ENCODE measurements at places on chromosomes 1 and 21.

- no peak for DNase-seq
These were observed 84.7 kb downstream of the BRINP2 start for GRCh38 chr1:177255411-177255810.

- DNase-seq: no peak
These were observed 71.1 kb downstream of the SETD4 start for GRCh38 chr21:35989138-35989735.

- DNase-seq: no peak
These were observed 45.7 kb upstream of the FOXD3 start for GRCh38 chr1:63276624-63277023.

GRCh38 chr1:192633533-192634253 is 2.3 kb upstream of the RGS13 start:
- DNase-seq: no peak

- DNase-seq: no peak
These were observed 7.6 kb upstream of the RXRG start for GRCh38 chr1:165452336-165453130.

GRCh38 chr1:28927648-28928313 is 13.4 kb downstream of the EPB41 start:
- no peak for DNase-seq

GRCh38 chr1:24413350-24414163 is at the start of gene STPG1:
TSS of gene STPG1 (minus strand) at chr1:24413782. CDS start at chr1:24401388, 12,394 bp downstream.
- peak; percentile 45 for DNase-seq

DNA sequence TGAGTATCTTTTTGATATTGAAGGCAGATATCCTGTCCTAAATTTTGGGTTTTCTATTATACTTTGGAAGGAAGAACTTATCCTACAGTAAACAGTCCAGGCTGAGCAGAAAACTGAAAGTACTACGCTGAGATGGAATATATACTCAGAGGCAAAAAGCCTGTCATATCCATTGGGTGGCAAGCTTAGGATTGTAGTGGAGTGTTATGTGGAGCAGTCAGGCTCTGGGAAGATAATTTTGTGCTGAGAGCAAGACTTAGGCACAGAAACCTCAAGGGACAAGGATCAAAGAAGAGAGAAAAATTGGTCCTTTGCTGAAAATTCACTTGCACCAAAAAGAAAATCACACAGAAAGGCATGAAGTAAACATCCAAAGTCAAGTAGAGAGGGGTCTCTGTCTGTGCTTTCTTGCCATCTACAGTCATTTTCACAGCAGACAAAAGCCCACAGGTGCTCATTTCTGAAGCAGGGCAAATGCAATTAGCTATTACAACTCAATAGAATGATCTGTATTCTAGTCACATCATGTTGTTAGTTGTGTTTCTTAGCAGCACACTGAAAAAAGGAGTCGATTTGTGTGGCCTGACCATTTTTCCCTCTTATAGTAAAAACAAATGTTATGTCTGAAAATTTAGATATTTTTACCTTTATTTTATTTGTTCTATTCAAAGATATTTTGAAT is 38.5 kb downstream of the CRB1 start:
- DNase-seq: no peak

DNA sequence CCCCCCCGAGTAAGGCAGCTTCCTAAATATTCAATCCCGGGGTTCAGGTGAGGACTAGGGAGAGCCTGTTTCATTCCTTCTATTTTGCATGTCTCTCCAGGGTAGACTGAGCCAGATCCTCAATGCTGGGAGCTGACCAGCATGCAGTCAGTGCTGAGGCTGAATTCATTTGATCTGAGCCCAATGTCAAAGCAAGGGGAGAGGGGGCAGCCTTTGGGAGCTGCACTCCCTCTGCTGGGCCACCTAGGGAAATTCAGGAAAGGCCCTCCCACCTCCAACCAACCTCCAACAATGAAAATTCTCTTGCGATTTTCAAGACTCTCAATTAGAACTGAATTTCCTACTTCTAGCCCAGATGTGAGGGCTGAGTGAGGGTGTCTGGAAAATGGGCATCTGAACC is 371.2 kb downstream of the NPHP4 start:
- no peak for DNase-seq

DNA sequence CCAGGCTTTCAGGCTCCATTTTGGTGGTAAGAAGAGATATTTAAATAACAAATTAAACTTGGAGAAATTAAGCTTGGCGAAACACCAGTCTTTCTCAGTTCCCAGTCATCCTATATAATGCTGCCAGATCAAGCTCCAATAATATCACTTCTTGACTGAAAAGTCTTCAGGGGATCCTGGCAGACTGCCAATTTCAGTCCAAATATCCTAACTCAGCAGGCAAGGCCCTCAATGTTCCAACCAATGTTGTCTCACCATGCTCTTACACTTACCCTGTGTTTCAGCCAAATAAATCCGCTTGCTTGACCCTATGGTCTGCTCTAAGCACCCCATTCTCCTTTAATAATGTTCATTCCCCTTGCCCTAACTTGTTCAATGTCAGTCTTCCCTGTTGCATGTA is 39.9 kb upstream of the BCL10 start:
- DNase-seq: no peak

DNA sequence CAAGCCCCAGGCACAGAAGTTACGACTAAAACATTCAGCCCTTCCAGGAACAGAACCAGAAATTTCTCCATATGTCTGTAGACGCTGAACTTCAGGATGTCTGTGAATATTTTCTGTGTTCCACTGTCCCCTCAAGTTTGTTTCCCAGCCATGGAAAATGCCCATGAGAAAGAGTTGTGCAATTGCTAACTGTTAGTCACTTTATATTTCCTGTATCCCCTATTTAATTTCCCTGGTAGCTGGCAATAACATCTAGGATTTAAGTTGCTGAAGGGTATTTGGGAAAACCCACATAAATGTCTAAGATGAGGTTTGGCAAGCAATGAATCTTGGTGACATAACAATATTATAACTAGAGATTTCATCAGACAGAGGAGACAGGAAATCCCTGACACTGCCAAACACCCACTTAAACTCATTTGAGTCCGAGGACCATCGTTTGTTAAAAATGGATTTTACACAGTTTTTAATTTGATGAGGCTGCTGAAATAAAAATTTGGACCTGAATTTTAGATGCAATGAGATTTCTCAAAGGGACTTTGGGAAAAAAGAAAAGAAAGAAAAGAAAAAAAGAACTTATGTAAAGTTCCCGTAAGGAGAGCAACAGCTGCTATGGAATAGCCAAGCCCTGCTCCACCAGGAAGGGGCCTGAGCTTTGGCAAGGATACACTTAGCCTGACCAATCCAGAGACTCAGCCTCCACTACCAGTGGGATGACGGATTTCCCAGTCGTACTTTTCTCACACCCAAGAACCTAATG is 21.8 kb upstream of the ERRFI1 start:
- DNase-seq: no peak

DNA sequence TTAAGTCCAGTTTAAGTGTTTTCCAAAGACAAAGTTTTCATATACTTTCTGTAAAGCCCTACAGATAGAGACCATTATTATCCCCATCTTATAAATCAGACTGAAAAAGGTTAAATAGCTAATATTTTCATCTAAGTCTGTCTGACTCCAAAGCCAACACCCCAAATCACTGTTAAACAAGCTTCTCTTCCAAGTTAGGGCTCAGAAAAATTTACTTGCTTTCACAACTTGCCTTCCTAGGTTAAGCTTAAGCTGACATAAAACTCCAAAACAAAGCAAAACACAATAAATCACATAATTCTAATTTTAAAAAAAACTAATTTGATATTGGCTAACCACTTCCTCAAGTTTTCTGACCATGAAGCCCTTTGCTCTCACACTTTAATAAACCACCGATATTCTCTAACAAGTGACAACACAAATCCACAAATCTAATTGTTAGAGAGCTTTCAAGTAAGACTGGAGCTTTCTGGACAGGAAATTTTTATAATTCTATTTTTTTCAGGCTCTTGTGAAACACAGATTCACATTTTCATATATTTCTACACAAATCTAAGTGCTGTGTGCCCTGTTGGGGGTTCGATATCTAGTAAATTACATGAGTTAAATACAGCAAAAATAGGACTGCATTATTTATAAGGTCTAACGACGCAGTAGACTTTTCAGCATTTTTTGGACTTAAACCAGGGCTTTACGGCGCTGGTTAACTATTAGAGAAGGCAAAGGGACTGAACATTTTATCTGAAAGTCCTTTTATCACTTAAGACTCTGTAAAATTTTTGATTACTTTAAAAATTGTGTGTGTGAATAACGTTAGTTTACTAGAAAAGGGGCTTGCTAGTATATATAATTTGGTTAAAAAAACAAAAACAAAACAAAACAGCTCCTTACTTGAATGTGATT is 2.1 kb downstream of the GNG12 start:
- DNase-seq: no peak

GRCh38 chr21:34970167-34970500 is 79.0 kb downstream of the RUNX1 start:
- no peak for DNase-seq

GRCh38 chr1:183061194-183061593 is 38.0 kb downstream of the LAMC1 start:
- no peak for DNase-seq

DNA sequence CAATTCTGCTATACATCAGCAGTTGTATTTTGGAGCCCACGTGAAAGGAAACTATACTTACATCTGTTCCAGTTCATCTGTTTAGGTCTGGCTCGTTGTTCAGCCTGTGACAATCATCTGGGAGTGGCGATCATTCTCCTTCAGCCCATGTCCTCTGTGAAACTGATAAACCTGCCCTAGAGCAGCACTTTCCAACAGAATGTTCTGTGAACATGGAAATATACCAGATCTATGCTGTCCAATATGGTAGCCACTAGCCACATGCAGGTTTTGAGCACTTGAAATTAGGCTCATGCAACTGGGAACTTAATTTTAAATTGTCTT is 24.5 kb upstream of the COQ8A start:
- DNase-seq: no peak

- no peak for DNase-seq
These were observed 123.9 kb downstream of the PRDM2 start for GRCh38 chr1:13823936-13824335.

DNA sequence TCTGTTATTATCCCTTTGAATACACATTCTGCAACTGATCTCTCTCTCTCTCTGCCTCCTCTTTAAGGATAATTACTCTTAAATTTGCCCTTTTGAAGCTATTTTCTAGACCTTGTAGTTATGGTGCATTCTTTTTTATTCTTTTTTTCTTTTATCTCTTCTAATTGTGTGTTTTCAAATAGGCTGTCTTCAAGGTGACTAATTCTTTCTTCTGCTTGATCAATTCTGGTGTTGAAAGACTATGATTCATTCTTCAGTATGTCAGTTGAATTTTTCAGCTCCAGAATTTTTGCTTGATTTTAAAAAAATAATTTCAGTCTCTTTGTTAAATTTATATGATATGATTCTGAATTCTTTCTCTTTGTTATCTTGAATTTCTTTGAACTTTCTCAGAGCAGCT is 95.6 kb upstream of the GPR52 start:
- DNase-seq: no peak

DNA sequence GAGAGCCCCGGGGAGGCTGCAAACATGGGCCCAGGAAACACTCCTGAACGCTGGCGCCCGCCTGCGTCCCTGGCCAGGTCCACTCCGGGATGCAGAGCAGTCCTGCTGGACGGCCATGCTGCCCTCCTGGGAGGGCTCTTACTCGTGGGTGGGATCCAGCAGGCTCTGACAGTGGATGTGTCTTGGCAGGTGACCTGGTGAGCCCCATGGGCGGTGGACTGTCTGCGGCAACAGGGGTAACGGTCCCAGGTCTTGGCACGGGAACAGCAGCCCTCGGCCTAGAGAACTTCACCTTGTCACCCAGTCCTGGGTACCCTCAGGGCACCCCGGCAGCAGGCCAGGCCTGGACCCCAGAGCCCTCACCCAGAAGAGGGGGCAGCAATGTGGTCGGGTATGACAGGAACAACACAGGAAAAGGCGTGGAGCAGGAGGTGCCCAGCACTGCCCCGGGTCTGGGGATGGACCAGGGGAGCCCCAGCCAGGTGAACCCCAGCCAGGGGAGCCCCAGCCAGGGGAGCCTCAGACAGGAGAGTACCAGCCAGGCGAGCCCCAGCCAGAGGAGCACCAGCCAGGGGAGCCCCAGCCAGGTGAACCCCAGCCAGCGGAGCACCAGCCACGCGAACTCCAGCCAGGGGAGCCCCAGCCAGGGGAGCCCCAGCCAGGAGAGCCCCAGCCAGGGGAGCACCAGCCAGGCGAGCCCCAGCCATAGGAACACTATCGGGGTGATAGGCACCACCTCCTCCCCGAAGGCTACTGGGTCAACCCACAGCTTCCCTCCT is 39.8 kb downstream of the UMODL1 start:
- no peak for DNase-seq

GRCh38 chr1:154353460-154353904 is 28.2 kb downstream of the ATP8B2 start:
- no peak for DNase-seq

- no peak for DNase-seq
These were observed 94.2 kb upstream of the HOOK1 start for GRCh38 chr1:59720326-59721115.

GRCh38 chr1:203202431-203203245 is 16.1 kb upstream of the CHI3L1 start:
- DNase-seq: no peak

- DNase-seq: no peak
These were observed 1.8 kb downstream of the ALPL start for GRCh38 chr1:21510885-21511578.

DNA sequence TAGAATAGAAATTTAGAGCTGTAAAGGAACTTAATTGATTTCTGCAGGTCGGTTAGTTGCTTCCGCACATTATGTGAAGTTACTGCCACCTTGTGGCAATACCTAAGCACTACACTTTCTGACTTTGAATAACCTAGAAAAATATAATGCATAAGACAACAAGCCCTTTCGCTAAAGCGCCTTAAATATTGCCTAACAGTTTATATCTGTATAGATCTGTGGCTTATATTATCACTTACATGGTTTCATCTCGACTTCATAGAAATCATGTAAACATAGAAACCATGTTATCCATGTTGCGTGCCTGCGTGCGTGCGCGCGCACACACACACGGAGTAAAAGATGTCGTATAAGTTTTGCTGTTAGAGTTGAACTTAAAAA is 10.9 kb upstream of the IFI16 start:
- DNase-seq: peak; percentile 37

DNA sequence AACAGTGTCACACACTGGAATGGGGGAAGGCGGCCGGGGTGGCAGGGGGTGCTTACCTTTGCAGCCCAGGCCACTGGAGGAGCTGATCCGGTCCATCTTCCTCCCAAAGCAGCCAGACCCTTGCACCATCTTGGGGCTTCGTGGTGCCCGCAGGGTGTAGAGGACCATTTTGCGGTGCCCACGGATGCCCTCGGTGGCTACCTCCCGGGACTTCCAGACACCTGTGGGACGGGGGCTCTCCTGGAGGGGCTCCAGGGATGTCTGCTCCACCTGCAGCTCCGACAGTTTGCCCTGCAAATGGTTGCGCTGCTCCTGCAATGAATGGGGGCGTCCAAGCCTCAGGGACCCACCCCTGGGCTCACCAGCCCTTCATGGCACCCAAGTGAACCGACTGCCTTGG is 587 bp downstream of the NPPB start:
- no peak for DNase-seq

GRCh38 chr1:246949956-246950355 is 18.2 kb upstream of the AHCTF1 start:
- DNase-seq: no peak

All from effector CD4-positive, alpha-beta T cell (primary cell).